Right ventricle myocardium superior (tissue), 1 donor: ENCODE measurements at places on chromosomes 1 and 21. TPM values are rescaled to one million over a fixed set of nuclear protein-coding genes. Genes with fewer than 3 reads are reported as not detected.

DNA sequence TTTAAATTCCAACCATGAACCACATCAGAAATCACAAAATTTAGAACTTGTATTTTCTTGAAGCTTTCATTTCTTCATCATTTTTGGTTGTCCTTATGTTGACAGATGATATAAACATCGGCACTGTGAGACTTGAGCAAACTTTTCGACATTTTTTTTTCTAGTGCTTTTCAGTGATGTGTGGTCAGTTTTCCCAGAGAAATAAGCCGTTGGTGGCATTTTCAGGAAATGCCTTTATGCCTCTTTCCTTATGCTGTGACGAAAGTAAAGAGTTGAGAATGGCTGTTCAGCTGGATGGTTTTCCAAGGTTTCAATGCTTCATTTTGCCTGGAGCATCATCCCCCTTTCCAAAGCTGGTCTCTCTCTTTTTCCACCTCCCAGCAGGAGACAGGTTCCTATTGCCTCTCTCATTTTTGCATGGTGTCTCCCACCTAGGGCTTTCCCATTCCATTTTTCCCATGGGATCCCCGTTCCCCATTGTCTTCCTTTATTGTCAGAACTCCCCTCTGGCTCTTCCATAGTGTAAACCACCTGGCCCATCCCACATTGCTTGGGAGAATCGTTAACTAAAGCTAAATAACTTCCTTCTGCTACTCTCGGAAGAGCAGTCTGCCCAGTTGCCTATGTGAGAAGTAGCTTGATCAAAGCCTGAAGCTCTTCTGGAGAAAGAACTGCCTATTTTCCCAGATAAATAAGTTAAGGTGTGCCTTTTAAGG lies 61.4 kb upstream of the DYNLT5 start:
- no peak for DNase-seq

DNA sequence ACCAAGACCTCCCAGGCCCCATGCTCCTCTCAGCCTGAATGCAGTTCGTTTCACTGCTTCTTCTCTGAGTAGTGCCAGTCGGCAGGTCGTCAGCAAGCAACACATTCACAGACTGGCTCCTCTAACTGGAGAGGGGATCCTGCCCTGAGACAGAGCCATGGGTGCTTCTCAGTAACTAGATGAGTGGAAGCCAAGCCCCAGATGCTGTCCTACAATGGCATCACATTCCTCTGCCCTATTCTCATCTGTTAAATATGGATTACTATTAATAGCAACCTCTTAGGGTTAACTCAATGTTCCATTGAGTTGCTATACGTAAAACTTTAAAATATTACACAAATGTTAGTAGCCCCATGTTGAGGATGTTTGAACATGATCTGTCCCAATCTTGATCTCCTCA lies 84.2 kb upstream of the S1PR1 start:
- no peak for DNase-seq

GRCh38 chr1:25117233-25117823 lies 115.0 kb downstream of the SYF2 start:
- no peak for DNase-seq

Gene SV2A
- total RNA-seq, result 0.32 TPM

Gene LRRC3
- 2.7 TPM for total RNA-seq

Gene FCRL2
- total RNA-seq, result not detected

GRCh38 chr1:30109853-30110252 lies 613.5 kb downstream of the MATN1 start:
- peak; percentile 47 for DNase-seq

Gene SPRR2B
- total RNA-seq, result not detected

DNA sequence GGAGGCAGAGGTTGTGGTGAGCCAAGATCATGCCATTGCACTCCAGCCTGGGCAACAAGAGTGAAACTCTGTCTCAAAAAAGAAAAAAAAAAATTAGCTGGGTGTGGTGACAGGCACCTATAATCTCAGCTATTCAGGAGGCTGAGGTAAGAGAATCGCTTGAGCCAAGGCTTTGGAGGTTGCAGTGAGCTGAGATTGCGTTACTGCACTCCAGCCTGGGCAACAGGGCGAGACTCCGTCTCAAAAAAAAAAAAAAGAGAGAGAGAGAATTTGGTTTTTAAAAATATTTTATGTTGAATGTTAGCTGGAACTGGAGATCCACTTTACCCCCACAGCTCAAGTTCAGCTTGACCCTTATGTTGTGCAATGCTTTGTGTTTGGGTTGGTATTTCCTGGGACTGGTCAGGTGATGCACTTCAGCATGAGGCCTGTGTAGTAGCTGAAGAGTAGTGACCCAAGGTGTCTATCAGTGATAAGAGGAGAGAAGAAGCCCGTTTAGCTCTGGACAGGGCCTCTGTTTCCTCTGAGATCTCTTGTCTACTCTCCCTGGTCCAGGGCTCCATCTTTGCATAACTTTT lies 36.8 kb upstream of the MACF1 start:
- no peak for DNase-seq

DNA sequence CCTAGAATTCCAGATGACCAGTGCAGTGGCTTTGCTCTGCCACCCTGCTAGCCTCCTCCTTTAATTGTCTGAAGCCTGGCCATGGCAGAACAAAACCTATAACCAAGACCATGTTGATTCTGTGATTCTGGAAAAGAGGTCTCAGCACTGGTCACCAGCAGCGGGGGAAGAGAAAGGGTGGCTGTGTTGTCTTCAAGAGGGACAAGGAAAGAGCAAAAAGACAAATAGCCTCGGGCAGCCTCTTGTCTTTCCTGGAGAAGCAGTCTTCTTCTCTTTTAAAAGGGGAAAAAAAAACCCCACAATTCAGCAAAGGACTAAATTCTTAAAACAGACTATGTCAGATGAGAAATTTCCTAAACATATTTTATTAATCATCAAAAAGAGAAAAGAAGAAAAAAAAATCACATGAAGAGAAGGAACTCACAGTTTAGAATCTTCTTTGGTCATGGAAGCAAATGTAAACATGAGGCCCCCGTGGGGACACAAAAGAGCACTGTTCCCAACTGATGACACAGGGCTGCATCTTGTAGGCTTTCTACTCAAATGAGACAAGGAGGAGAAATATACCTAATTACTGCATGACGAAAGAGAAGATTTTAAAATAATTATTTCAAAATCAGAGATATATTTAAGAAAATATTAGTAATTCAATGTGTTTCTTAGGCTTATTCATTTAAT lies 36.3 kb upstream of the RAP1GAP start:
- no peak for DNase-seq

- DNase-seq, result peak; percentile 64
These were observed 1.3 kb downstream of the ACOT11 start for GRCh38 chr1:54549181-54549924.
